IPS-NIHi11 (cell line): ENCODE measurements at places on chromosomes 5 and 9.

- no peak for DNase-seq
Measured at GRCh38 chr9:135701067-135701958, 672 bp upstream of the KCNT1 start.

- DNase-seq = no peak
Measured at GRCh38 chr5:39854771-39855410, 430.1 kb upstream of the DAB2 start.

DNA sequence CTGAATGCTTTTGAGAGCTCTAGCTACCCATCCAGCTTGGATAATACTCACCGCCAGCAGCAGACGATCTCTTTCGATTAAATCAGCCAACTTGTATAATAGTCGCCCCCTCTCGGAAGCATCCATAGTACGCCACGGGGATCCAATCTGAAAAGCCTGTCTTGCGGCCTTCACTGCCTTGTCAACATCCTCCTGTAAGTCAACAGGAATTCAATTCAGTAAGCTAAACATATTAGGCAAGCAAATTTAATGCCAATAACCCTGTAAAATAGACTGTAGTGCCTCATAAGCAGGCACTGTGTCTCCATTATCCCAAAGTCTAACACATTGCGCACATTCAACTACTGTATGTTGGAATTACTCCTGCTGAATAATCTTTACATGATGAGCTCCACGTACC lies 22.0 kb downstream of the ALDH1A1 start:
- DNase-seq = no peak

GRCh38 chr5:82351754-82352145 lies 73.6 kb upstream of the RPS23 start:
- peak; percentile 71 for DNase-seq

GRCh38 chr5:59519338-59519737 lies 374.2 kb downstream of the PDE4D start:
- no peak for DNase-seq

DNA sequence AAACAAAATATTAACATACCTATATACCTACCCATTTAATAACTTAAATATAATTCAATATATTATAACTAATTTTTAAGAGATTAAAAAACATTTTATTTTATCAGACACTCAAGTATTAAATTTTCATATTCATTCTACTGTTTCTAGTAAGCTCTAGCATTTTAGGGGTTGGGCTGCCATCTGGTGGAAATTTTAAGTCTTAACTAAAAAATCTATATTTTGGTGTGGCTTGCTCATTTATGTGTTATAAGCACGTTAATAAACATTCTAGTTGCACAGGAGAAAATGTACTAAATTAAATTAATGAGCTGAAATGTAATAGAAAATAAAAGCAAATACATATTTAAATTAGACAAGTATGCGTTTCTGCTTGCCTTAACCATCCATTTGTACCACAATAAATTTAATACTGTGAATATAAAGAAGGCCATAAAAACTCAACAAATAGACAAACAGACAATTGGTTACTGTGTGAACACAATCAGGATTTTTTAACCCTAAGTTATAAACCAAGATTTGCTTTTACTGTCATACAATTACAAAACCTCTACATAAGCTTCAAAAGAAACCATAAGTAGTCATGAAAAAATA lies 1728.3 kb upstream of the CDH9 start:
- peak; percentile 9 for DNase-seq
